ENCODE measurements at places on chromosomes 13 and 19. TPM values are rescaled to one million over a fixed set of nuclear protein-coding genes. Genes with fewer than 3 reads are reported as not detected.

- H3K4me3 ChIP-seq = no peak overlapping the region
- DNase-seq = no peak
- H3K27me3 ChIP-seq = no peaks in the 10 kb centered on the region
- no peaks in the 10 kb centered on the region for H3K36me3 ChIP-seq
- H3K27ac ChIP-seq = no peak overlapping the region
- no peaks in the 10 kb centered on the region for H3K4me1 ChIP-seq
Measured at GRCh38 chr19:52981329-52981728, 18.6 kb upstream of the ZNF816 start.

DNA sequence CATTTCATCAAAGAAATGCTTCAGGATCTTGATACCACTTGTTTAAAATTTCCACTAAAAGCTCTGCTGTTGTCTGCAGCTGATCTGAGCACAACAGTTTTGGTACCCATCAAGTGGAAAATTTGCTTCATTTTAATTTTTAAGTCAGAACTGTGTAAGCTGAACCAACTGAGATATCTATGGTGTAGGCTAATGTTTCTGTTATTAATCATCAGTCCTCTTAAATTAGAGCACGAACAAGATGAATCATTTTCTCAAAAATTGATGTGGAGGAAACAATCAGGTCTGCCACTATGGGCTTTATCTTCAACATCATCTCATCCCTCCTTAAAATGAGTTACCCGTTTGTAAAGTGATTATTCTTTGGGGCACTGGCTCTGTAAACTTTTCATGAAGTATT, 221.5 kb upstream of the NBEA start:
- no peaks in the 10 kb centered on the region for H3K36me3 ChIP-seq
- no peaks in the 10 kb centered on the region for H3K27me3 ChIP-seq

- H3K27ac ChIP-seq = no peak overlapping the region
- DNase-seq = no peak
Measured at GRCh38 chr19:47509170-47509847, 5.6 kb downstream of the NAPA start.

GRCh38 chr13:93771782-93772181, 545.2 kb downstream of the GPC6 start:
- DNase-seq = no peak
- H3K4me1 ChIP-seq = peaks cover 23% of the 10 kb centered on the region
- no peak overlapping the region for H3K27ac ChIP-seq
- no peak overlapping the region for H3K4me3 ChIP-seq

DNA sequence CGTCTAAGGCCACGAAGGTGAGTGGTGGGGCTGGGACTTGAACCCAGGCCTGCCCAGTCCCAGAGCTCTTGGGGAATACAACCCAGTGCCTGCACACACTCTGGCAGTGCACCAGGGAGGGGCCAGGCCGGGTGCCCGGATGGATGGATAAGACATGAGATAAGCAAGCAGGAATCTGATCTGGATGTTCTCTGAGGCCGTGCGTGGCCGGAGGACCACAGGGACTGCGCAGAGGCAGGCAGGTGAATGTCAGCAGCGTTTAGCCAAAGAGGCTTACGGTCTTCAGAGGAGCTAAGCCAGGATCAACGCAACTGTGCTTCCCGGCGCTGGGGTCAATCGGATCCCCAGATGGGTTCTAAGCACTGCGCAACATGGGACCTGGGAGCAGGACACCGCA, 1.5 kb downstream of the ZNF787 start:
- DNase-seq = no peak
- peak overlapping the region; percentile 98 for H3K27ac ChIP-seq
- peaks cover 10% of the 10 kb centered on the region for H3K4me1 ChIP-seq
- peak overlapping the region; percentile 97 for H3K4me3 ChIP-seq

- no peaks in the 10 kb centered on the region for H3K27me3 ChIP-seq
- no peaks in the 10 kb centered on the region for H3K4me1 ChIP-seq
- H3K36me3 ChIP-seq = no peaks in the 10 kb centered on the region
- no peak for DNase-seq
- H3K27ac ChIP-seq = no peak overlapping the region
Measured at GRCh38 chr13:86000546-86000945, 201.3 kb upstream of the SLITRK6 start.

- H3K27ac ChIP-seq = no peak overlapping the region
- H3K27me3 ChIP-seq = no peaks in the 10 kb centered on the region
- no peaks in the 10 kb centered on the region for H3K4me1 ChIP-seq
- H3K4me3 ChIP-seq = no peak overlapping the region
- H3K36me3 ChIP-seq = no peaks in the 10 kb centered on the region
Measured at GRCh38 chr13:105412171-105412570, 1123.3 kb downstream of the EFNB2 start.

GRCh38 chr13:61536433-61536832, 120.8 kb upstream of the PCDH20 start:
- H3K36me3 ChIP-seq = no peaks in the 10 kb centered on the region
- no peak overlapping the region for H3K27ac ChIP-seq
- no peak overlapping the region for H3K4me3 ChIP-seq

The GNG14 gene
- not detected for total RNA-seq

The RNF113B gene
- not detected for total RNA-seq
